ENCODE measurements at places on chromosomes 2 and 18.
A peak's percentile ranks its signal among the peaks of the same experiment; 100 is the strongest.

- no peak for DNase-seq
Measured at GRCh38 chr2:240520130-240520973, 37.4 kb downstream of the ANKMY1 start.

- peak; percentile 12 for DNase-seq
Measured at GRCh38 chr2:220334210-220334609, 706.8 kb downstream of the SLC4A3 start.

- no peak for DNase-seq
Measured at GRCh38 chr2:158903711-158904405, 64.6 kb upstream of the TANC1 start.

DNA sequence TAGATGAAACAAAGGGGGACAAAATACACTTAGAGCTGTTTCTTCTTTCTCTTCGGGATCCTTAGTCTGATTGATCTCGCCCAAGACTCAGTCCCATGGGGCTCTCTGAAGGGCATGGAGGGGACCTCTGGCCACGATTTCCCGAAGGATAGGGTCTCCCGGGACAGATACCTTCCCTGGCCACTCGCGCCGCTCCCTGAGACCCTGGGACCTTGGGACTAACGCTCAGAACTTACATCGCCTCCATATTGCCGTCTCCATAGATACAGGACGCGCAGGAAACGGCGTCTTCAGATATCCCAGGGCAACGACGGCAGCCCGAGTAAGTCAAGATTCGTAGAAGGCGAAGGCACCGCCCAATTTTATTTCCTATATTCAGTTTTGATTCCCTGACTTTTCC lies at the start of gene CFAP65:
Gene CFAP65, minus strand, starts transcription at position 265 of the 400 bp plus-strand sequence. CDS start 2,468 bp downstream, outside the sequence.
- DNase-seq: peak; percentile 74

- DNase-seq: peak; percentile 62
Measured at GRCh38 chr2:203280428-203281064, 41.7 kb downstream of the CYP20A1 start.

- no peak for DNase-seq
Measured at GRCh38 chr2:230343747-230344146, 16.8 kb downstream of the SP140L start.

DNA sequence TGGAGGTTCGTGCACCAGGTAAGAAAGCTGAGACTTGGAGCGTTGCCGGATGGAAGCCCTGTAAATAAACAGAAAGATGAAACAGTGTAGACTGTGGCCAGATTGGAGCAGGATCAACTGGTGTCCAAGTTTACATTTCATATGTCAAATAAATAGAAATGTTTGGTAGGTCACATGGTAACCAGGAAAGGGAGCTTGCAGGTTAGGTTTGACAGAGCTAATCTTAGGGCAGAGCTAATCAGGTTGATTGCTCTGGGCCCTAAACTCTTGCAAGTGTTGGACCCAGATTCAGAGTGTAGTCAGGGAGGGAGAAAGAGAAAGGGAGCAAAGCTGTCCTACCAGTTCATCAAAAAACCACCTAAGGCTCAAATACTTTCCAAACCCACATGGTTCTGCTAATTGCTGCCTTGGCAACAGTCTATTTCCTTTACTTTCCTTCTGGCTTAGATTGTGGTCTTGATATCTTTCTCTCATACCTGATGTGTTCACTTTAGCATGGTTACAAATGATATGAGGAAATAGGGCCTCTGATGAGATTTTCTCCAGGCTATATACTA lies 63.2 kb downstream of the G6PC2 start:
- DNase-seq: no peak

- no peak for DNase-seq
Measured at GRCh38 chr18:37805773-37806404, 240.3 kb upstream of the CELF4 start.

DNA sequence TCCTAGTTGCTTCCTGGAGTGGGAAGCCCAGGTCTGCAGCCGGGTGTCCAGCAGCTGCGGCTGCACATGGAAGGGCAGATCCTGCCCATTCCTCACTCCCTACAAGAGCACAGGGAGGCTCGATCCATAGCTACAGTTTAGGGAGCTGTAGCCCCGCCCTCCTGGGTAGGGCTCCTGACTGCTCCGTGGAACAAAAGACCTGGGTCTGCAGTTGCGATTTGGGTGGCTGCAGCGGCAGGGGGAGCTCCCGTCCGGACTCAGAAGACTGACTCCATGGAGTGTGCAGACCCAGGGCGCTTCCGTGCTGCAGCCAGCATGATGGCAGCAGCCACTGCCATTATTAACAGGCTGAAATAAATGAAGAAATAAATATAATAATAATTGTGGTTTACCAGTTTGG lies 157.3 kb downstream of the CTNNA2 start:
- no peak for DNase-seq

- DNase-seq: no peak
Measured at GRCh38 chr18:41504316-41504715, 450.7 kb upstream of the PIK3C3 start.

- no peak for DNase-seq
Measured at GRCh38 chr2:48315896-48316194, 214.1 kb upstream of the STON1 start.

DNA sequence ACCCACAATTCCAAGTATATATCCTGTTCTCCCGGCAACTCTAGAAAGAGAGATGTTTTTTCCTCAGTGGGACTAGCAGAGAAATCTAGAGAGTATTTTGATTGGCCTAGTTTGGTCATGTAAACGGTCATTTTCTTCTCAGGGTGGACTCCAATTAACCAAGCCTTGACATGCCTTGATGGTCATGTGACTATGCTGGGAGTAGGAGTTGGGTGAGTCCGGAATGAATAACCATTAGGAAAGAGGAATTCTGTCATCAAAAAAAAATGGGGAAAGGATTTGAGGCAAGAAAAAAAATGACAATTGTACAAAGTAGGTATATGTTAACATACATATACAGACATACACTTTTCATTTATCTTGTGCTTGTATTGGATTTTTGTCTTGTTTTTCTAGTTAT lies 248.2 kb upstream of the CDH20 start:
- DNase-seq: no peak

DNA sequence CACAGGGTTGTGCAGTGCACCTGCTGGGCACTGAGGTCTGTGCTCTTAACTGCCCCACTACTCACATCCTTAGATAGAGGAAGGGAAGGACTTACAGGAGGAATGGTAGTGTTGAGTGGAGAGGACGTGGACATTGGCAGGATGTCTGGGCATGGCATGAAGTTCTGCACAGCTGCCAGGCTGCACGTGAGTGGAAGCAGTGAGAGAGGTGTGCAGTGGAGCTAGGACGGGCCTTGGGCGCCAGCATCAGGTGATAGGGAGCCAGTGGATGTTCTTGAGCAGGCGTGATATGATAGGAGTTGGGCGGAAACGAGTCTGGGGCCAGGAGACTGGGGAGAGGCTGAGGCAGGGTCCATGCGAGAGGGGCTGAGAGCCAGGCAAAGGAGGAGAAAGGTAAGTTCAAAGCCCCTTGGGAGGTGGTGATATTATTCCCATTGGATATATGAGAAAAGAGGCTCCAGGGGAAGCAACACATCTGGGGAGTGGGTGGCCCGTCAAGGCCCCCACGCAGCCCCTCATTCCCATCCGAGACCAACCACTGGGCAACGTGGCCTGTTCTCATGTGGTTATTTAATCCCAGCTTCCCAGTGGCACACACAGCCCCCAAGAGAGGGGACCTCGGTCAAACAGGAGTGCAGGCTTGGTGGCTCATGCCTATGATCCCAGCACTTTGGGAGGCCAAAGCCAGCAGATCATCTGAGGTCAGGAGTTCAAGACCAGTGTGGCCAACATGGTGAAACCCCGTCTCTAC lies 45.7 kb upstream of the SNED1 start:
- no peak for DNase-seq
